Fibroblast of lung (primary cell): ENCODE measurements at places on chromosomes 5 and 9.
A peak's percentile ranks its signal among the peaks of the same experiment; 100 is the strongest.

GRCh38 chr9:37956904-37957663 lies 53.2 kb upstream of the SLC25A51 start:
- DNase-seq: no peak

- DNase-seq: no peak
Observed at GRCh38 chr5:124650147-124650561, 96.3 kb downstream of the ZNF608 start.

DNA sequence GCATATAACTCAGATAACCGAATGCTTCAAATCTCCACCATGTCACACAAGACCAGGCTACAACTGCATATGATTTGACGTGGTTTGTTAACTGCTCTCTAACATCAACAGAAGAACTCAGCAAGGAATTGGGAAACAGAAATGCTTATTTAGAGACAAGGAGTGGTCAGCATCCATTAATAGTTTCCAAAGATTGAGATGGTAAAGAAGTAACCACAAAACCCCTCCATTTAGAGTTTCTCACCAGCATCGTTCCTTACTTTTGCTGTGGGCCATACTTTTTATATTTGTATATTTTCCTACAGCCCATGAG lies 25.2 kb downstream of the DPYSL3 start:
- DNase-seq: no peak

DNA sequence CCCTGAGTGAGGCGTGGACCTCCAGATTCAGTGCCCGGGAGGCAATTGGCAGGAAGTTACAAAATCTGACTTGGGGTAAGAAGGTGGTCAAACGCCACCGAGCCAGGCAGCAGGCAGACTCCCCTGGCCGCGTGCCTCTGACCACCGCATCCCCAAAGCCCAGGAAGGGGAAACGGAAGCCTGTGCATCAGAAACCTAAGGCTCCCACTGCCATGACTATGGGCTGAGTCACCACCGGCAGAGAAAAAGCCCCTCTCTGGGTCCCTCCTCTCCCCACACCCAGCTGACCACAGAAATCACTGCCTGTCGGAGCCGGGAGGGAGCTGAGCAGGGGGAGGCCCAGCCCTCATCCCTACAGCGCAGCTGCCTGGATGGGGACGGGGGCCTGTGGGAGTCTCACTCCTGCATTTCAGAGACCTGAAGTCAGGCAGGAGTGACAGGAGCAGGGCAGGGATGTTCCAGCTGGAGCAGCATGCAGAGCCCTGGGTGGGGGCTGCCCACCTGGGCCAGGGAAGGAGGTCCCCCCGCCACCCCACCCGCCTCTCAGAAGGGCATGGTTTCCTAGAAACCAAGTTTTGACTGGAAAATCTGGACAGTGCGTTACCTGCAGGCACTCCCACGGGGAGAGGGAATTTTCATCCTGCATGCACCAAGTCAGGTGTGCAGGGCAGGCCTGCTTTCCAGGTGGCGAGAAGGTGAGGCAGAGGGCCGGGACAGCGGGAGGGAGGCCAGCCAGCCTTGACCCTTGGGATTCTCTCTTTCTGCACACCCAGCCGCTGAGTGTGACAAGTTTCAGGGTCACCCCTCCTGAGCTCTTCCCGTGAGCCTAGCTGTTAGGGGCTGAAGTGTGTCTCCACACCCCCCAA lies 68.2 kb downstream of the LRSAM1 start:
- peak; percentile 99 for DNase-seq

GRCh38 chr5:61202213-61202612 lies 39.9 kb upstream of the SMIM15 start:
- DNase-seq: peak; percentile 54

GRCh38 chr9:11962327-11962726 lies 730.9 kb upstream of the TYRP1 start:
- peak; percentile 38 for DNase-seq

DNA sequence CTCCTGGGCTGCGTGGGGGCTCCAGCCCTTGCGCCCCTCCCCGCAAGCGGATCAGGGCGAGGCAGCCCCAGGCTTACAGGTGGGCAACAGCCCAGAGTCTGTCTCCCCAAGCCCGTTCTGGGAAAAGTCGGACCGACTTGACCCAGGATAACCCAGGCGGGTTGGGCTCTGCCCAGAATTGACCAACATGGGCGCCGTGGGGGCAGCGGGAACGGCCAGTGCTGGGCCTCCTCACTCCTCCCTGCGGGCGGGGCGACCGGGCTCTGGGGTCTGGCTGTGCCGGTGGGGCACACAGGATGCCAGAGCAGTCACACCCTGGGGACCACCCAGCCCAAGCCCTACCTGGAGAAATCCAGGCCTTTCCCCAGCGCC lies 15.3 kb upstream of the SYNPO start:
- no peak for DNase-seq

DNA sequence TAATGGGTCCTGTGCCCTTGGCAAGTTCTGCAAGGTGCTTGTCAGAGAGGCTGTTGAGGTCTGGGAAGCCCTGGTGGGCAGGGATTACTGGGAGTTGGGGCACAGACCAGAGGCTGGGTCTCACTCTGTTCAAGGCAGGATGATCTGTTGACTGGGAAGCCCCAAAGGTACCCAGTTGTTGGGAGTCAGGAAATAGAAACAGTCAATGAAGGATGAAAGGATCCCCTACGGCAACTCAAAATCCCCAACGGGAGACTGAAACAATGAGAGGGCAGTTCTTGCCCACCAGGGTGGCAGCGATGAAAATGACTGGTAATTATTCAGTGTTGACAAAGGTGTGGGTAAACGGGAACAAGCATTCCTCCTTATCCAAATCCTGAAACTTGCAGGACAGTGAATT lies 31.2 kb downstream of the BNIP1 start:
- DNase-seq: no peak

- no peak for DNase-seq
Observed at GRCh38 chr5:101561018-101561417, 657.9 kb upstream of the ST8SIA4 start.
